Fibroblast of lung (primary cell): ENCODE measurements at places on chromosomes 12 and 14. TPM values are rescaled to one million over a fixed set of nuclear protein-coding genes. Genes with fewer than 3 reads are reported as not detected.

The GALNT4 gene
- 10.8 and 16.0 TPM in 2 replicates for total RNA-seq

The SINHCAF gene
- 13.2 and 14.4 TPM in 2 replicates for total RNA-seq

The TEX52 gene
- not detected in 2 replicates for total RNA-seq

The GZMB gene
- not detected in 2 replicates for total RNA-seq

The MYO1H gene
- 0.77 TPM in 1 of 2 replicates, not detected in the other for total RNA-seq

The CNTN1 gene
- total RNA-seq, result 0.26 and 0.83 TPM in 2 replicates

The PTGER2 gene
- 30.0 and 38.8 TPM in 2 replicates for total RNA-seq

The ADCY6 gene
- 34.7 and 53.2 TPM in 2 replicates for total RNA-seq

The ALDH6A1 gene
- total RNA-seq, result 19.5 and 38.6 TPM in 2 replicates

The CIDEB gene
- 0.33 and 0.51 TPM in 2 replicates for total RNA-seq

The CCDC60 gene
- total RNA-seq, result not detected in 2 replicates

The SLC10A1 gene
- total RNA-seq, result not detected in 2 replicates

The SYNE3 gene
- 15.9 and 24.1 TPM in 2 replicates for total RNA-seq

The KCNK10 gene
- total RNA-seq, result not detected in 2 replicates

The ASB2 gene
- total RNA-seq, result 0.51 and 0.99 TPM in 2 replicates

The SHMT2 gene
- 358 and 380 TPM in 2 replicates for total RNA-seq

The JDP2 gene
- total RNA-seq, result 86.3 and 95.3 TPM in 2 replicates

The RITA1 gene
- total RNA-seq, result 11.6 and 11.8 TPM in 2 replicates

The ST8SIA1 gene
- total RNA-seq, result 5.9 and 23.9 TPM in 2 replicates

The VDR gene
- total RNA-seq, result 9.8 and 16.2 TPM in 2 replicates

The COL2A1 gene
- not detected in 2 replicates for total RNA-seq

The GPR132 gene
- 0.17 and 0.26 TPM in 2 replicates for total RNA-seq

The NPFF gene
- not detected in 2 replicates for total RNA-seq
